T1000 (cell line): ENCODE measurements at places on chromosomes 7 and 10.

GRCh38 chr10:76036111-76036940 lies 604.9 kb downstream of the LRMDA start:
- DNase-seq = peak; percentile 55

- DNase-seq = no peak
Observed at GRCh38 chr10:129864601-129865126, 99.4 kb downstream of the EBF3 start.

GRCh38 chr7:64888901-64889685 lies 14.0 kb upstream of the ZNF273 start:
- DNase-seq = no peak

- DNase-seq = no peak
Observed at GRCh38 chr10:79493806-79494205, 18.5 kb upstream of the EIF5AL1 start.

- DNase-seq = no peak
Observed at GRCh38 chr7:106111655-106112117, 426 bp downstream of the SYPL1 start.

DNA sequence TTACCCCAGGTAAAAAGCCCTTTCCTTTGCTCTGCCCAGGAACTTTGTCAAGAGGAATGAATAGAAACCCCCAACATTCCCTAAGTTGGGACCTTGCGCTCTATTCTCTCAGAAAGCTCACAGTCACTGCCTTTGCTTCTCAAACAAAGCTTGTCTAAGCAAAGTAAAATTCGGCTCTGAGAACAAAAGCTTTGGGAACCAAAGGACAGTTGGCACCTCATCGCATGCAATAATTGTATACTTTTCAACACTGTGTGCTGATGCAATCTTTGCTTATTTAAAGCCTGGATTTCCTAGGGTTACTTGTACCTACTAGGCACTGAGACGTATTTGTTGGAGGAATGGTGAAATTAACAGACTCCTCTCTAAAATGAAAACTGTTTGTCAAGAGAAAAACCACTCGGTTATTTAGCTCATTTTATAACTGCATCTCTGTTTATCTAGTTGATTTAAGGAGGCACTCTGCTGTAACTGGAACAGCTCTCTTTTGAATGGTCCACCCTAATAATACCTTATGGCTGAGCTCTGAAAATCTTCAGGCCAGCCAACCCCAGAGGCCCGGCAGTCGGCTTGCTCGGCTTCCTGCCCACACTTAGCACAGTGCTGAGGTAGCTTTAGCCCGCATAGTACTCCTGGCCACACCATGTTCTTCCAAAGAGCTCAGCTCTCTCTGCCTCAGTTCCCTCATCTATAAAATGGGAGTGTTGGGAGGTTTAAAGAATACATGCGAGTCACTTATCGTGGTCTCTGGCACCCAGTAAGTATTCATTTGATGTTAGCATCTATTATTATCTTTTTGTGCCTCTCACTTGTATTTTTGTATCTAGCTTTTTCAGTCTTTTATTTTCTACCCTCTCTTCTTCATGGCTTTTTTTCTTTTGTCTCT lies 80.2 kb upstream of the PRR15 start:
- DNase-seq = no peak

DNA sequence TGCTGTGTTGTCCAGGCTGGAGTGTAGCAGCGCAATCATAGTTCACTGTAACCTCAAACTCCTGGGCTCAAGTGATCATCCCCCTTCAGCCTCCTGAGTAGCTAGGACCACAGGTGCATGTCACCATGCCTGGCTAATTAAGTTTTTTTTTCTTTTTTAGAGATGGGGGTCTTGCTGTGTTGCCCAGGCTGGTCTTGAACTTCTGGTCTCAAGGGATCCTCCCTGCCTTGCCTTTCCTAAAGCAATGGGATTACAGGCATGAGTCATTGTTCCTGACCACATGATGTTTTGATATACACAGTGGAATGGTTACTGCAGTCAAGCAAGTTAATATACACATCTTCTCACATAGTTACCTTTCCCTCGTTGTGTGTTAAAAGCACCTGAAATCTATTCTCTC lies 140.3 kb downstream of the GPR85 start:
- DNase-seq = no peak

DNA sequence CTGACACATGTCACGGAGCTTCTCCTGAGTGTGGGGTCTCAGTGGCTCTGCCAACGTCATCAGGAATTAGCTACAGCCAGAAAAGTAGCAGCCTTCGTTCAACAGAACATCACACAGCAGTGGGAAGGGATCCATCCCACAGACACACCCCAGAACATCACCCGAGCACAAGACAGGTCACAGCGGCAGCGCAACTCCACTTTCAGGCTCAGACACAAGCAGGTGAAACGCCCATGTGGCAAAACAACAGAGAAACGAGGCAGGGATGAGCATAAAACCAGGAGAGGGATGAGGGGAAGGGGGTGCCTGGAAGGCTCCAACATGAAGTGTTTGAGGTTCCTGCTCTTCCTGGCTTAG lies 44.8 kb downstream of the CAMK2B start:
- DNase-seq = no peak

- DNase-seq = no peak
Observed at GRCh38 chr7:137983323-137984008, 18.4 kb downstream of the CREB3L2 start.

DNA sequence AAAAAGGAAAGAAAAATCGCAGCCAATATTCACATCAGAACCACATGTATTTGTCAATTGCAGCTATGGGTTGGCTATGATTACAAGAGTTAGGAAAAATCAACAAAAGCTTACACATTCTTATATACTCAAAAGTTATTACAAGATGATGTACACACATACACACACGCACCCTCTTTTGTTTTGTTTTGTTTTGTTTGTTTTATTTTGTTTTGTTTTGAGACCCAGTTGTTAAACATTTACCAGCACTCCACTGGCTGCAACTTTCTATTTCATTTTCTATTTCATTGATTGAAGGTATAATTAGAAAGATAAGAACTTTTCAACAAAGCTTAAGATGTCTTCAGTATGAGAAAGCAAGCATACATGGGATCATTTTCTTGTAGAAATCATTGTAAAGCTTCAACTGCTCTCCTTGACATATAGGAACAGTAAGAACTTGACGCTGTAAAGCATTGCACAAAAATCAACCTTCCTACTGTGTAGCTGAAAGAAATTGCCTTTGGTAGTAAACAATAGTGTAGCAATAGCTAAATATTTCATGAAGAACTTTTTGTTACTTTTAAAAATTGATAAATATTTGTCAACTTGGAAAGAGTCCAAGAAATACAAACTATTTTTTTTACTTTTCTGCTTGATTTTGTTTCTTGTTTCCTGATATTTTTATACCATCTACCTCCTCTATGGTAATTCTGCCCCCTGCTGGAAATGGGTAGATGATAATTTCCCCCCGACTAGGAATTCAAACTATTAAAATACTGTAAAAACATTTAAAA lies 205.9 kb downstream of the MBL2 start:
- DNase-seq = no peak

DNA sequence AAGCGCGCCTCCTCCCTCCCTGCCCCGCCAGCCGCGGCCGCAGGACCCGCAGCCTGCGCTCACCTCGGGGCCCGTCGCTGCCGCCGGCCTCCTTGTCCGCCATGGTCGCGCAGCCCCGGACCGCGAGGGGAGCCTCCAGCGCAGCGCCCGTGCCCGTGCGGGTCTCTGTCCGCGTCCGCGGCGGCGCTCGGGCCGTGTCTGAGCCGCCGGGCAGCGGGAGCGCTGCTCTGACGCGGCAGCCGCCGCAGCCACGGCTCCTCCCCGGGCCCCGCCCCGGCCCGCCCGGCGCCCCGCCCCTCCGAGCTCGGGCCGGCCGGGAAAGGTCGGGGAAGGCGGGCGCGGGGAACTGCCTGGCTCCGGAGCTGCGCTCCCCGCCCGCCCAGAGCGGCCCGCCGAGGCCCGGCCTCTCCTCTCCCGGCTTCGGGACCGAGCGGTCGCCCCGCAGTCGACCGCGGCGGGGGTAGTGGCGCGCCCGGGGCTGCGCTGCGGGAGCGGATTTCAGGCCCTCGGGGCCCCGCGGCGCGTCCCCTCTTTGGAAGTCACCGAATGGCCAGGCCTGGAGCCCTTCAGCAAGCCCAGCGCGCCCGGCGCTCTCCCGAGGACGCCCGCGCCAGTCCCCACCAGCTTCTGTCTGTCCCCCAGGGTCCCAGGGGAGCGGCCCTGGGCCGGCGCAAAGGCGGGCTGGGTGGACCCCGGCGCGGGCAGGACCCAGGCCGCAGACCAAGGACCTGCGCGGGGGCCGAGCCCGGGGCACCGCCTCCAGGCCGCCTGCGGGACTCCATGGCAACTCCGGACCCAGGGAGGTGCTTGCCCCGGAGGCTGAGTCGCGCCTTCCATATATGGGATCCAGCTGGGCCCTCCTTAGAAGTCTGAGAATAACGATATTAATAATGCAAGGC lies at the start of gene HSPA12A:
Gene HSPA12A (minus strand): TSS at position 200 of the 899 bp plus-strand sequence. CDS start 97 bp downstream, at position 103.
- DNase-seq = peak; percentile 74

DNA sequence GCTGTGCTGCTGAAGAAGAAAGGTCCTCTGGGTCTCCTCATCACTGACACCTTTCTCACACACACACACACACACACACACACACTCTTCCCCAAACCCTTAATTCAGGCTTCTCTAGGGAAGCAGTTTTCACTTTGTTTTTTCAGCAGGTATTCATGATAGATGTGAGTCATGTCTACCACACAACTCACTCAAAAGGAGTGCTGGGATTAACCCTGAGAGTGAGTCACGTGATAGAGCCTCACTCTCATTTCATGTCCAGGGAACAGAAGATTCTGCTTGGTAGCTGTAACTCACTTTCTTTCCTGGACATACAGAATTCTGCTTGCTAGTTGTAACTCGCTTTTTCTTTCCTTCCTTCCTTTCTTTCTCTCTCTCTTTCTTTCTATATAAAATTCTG lies 45.4 kb downstream of the VIM start:
- DNase-seq = no peak

- no peak for DNase-seq
Observed at GRCh38 chr10:58054881-58055280, 212.8 kb downstream of the IPMK start.

- DNase-seq = no peak
Observed at GRCh38 chr10:132421847-132422751, 25.1 kb downstream of the PWWP2B start.

DNA sequence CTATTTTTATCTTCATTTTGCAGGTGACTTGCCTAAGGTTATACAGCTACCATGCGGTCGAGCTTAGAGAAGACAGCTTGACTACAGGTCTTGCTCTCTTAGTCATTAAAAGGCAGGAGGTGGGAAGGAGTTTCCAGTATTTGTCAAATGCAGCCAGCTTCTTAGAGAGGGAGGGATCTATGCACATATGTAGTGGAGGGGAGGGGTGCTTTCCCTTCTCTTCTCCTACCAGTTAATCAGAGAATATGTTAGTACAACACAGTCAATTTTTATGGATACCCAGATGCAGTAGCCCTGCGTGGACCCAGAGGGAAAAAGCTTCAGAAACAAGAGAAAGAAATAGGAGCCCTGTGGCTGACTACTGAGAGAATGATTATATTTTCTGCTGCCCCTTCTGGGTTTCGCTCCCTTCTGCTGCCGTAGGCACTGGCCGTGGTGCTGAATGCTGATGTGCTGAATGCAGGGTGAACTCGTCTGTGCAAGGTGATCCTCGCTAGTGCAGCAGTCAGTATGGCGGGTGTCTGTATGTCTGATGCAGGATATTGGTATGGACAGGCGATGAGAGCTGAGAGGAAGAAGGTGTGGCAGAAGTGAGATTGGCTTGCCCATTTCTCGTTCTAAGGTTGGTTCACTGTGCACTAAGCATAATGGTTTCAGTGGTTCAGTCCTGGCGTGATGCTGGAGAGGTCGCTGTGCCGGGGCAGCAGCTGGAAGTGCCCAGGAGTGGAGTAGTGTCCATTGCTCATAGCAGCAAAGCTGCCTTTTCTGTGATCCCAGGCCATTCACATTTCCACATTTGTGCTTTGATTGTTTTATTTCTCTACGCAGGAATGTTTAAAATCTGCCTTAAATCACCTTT lies 189.2 kb upstream of the PODXL start:
- DNase-seq = no peak

DNA sequence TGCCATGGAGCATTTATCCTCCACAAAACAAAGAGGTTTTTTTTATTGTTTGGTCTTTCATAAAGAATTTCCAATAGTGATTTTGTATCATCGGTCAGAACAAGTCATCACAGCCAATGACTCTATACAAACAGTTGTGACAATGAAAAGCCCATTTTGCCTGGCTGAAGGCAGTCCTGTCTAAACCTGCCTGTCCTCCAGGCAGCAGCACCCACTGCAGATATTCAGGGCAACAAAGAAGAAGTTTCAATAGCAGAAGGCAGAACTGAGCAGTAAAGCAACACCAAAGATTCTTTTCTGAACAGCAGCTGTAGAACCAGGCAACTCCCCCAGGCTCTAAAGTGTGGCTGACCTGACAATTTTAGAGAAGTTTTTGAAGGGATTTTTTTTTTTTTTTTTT lies 169.4 kb downstream of the FGFR2 start:
- DNase-seq = no peak

DNA sequence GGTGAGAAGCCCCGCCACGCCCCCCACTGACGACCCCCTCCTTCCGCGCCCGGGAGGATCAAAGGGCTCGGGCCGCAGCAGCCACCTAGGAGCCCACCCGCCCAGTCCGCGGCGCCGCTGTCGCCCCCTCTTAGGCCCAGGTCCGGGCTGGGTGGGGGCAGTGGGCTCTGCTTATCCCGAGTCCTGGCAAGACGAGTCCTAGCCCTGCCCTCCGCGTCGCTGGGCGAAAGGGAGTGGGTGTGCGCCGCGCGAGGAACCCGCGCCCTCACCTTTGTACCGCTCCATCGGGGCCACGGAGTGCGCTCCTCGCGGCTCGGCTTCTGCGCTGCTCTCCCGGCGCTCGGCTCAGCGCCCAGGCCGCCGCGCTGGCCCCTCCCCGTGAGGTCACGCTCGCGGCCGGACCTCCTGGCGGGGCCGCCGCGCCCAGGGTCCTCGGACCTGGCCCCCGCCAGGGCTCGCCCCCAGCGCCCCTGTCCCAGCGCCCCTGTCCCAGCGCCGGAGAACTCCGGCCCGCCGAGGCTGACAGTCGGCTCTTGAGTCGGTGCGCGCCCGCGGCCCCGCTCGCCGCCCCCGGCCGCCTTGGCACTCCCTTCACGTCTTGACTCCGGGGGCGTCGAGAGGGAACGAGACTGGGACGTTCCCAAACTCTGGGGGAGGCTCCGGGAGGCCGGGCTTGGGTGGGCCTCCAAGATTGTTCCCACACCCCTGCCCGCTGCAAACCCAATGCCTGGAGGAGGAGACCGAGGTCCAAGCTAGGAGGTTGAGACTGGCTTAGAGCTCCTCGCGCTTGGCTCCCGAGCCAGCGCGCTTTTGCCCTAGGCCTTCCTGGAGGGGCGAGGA lies at the start of gene AFAP1L2:
Gene AFAP1L2 (minus strand): TSS at position 332 of the 840 bp plus-strand sequence. CDS start 47 bp downstream, at position 285.
- no peak for DNase-seq

GRCh38 chr7:133572087-133572486 lies 319.2 kb downstream of the EXOC4 start:
- no peak for DNase-seq

DNA sequence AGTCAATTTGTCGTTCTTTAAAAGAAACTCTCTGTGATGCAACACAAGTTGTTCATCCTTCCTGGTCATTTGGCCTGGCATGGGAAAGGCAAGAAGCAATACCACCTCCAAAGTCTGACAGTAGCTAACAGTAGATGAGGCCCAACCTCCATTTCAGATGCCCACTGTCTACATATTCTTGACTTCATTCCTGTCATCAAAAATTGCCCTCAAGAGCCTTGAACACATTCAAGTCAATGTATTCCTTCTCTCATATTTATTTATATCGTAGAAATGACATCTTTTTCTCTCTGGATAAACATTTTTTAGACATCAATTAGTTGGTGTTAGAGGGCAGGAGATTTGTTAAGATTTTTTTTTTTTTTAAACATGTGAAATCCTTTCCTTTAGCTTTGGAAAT lies 33.7 kb downstream of the ABLIM1 start:
- no peak for DNase-seq

GRCh38 chr10:3898821-3899220 lies 113.8 kb upstream of the KLF6 start:
- no peak for DNase-seq
